ENCODE measurements at places on chromosomes 5 and 9.

DNA sequence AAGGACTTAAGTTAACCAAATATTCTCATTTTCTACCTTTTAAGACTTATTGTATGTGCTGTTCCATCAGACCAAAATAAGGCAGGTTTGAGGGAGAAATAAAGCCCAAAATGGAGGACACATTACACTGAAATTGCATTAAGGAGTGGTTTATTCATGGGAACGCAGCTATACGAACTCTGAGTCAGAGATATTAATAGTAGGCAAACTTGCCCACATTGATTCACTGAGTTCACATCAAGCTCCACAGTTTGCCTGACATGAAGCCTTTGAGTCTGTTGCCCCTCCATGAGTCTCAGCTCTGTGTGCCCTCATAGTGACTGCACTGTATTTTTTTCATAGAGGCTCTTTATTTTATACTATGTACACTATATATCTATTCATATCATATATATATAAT, 135.0 kb upstream of the SNX2 start:
- DNase-seq: no peak

DNA sequence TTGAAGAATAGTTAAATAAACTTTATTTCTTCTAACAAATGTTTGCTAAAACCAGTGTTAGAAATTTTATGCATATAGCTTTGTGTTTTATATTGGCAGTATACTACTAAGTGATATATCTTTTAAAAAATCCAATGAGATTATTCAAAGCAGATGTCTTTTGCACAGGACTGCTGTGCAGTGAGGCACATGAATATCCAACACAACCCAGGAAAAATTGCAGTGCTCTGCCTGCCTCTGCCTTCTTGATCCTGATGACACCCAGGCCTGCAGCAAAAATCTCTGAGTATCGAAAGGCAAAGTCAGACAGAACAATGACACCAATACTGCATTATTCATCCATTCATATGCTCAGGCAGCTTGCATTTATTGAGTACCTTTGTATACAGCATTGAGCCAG, 1076.5 kb upstream of the ARRDC3 start:
- no peak for DNase-seq

GRCh38 chr9:81717061-81717746, 27.9 kb upstream of the TLE1 start:
- no peak for DNase-seq

- no peak for DNase-seq
Observed at GRCh38 chr5:31556461-31556860, 24.4 kb downstream of the C5orf22 start.

GRCh38 chr9:3980212-3980611, 319.7 kb downstream of the GLIS3 start:
- no peak for DNase-seq

- DNase-seq: no peak
Observed at GRCh38 chr5:85452322-85453025, 1067.8 kb upstream of the EDIL3 start.

DNA sequence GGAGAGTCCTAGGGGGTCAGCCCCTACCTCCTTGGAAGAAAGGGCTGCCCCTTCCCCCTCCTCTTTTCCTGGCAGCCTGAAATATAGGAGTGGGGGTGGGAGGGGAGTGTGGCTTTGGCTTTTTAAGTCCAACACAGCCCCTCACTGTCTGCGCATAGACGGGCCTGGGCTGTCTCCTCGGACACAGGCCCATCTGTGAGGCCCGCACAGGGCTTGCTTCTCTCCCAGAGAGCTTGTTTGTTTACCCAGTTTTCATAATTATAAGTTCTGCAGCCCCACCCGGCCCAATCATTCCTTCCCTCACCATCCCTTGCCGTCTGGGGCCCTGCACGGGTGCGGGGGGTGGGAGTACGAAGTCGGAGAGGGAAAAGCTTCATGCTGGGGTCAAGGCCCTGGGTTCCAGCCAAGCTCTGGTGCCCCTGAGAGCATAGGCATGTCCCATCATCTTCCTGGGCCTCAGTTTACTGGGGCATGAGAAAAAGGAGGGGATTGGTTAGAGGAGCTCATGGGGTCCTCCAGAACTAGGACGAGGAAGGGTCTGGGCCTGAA, 54.0 kb upstream of the STXBP1 start:
- no peak for DNase-seq

DNA sequence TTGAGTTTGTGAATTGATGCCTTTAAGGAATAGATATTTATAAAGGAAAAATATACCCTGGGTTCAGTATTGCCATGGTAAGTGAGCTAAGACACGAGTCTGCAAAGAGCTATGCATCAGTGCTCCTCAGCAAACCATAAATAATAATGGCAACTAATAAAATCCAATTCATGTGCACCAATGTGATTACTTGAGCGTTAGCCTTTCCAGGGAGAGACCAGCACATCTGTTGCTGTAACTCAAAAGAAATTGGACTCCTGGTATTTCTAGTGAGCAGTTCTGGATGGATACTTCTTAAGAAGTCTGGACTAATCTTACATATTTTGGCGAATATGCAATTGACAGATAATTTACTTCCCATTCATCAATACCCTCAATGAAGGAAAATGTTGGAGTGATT, 373.3 kb downstream of the ARHGEF28 start:
- no peak for DNase-seq

DNA sequence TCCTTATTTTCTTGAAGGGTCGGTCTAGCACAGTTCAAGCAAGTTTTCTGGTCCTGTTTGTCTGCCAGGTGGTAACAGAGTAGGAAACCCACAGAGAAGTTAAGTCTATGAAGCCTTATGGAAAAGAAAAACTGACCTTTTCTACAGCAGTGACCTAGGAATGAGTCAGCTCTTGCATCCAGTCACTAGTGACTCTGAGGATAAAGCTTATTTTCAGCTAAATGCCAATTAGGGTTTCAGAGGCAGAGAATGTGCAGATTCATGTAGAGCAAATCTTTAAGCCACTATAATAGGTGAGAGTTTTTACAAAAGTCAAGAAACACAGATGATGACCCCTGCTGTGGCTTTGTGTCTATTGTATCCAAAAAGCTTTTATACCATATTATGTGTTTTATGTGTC, 100.7 kb downstream of the CWC27 start:
- peak; percentile 67 for DNase-seq

Data from HFFc6 (cell line).